Cortex of kidney (tissue), 1 donor: ENCODE measurements at places on chromosomes 7 and 10.

DNA sequence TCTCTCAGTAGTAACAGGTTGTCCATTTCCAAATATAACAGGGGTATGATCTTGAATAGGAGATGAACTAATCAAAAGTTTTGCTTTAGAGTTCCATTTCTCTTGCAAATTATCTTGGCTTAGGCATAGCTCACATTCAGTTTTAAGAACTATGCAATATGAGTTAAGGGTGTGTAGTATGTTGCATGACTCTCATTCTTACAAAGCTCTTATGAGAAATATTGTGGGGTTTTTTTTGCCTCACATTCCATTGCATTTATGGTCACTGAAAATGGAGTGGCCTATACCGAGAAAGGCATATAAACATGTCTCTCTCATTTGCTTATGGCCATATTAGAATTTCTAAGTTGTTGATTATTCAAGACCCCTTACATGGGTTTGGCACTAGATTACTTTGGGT lies 48.5 kb upstream of the LAMB1 start:
- DNase-seq: no peak

DNA sequence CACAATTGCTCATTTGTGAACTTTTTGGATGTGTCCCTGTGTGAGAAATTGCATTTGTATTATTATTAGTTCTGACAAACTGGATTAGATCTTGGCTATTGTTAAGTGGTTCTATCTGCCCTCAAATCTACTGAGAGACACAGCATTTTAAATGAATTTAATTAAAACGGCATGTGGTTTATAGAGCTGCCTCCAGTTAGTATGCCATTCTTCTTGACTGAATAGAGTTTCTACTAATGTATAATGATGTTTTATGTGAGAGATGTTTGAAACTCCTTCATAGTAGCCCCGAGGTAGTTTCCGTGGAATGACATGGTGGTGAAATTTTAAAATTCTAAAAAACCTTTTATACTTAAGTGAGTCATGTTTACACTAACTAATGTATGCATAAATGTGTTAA lies 110.9 kb downstream of the DYNC1I1 start:
- DNase-seq: no peak

DNA sequence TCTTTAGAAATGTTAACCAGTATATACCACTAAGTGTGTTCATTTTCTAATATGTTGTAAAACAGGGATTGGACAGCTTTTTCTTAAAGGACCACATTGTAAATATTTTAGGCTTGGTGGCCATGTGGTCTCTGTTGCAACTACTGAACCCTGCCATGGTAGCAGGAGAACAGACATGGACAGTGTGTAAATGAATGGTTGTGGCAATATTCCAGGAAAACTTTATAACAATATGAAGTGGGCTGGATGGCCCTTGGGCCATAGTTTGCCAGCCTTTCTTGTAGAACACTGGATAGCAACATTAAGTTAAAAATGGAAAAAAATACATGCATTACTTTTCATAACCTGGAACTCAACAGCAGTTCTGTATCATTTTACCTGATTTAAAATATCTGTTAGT lies 61.0 kb downstream of the SND1 start:
- no peak for DNase-seq

- DNase-seq: no peak
These were observed 415.1 kb upstream of the FZD8 start for GRCh38 chr10:36057180-36057579.

- DNase-seq: no peak
These were observed 146.6 kb upstream of the FRMD4A start for GRCh38 chr10:14477408-14477710.

DNA sequence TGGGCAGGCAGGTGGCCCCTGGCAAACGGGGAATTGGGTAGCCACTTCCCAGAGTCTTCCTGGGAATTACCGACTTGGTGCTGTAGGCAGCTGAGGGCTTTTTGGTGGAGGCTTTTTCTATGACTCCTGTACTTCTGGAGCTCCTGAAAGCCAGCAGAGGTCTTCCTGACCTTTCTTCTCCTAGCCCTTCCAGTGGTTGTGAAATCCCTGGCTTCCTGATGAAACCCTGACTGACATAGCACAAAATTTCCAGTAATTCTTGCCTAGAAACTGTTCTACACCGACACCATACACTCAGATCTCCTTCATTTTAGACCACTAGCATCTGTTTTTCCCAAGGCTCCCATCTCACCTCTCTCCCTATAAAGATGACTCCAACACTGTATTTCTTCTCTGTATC lies 120.2 kb downstream of the STRA8 start:
- DNase-seq: no peak

DNA sequence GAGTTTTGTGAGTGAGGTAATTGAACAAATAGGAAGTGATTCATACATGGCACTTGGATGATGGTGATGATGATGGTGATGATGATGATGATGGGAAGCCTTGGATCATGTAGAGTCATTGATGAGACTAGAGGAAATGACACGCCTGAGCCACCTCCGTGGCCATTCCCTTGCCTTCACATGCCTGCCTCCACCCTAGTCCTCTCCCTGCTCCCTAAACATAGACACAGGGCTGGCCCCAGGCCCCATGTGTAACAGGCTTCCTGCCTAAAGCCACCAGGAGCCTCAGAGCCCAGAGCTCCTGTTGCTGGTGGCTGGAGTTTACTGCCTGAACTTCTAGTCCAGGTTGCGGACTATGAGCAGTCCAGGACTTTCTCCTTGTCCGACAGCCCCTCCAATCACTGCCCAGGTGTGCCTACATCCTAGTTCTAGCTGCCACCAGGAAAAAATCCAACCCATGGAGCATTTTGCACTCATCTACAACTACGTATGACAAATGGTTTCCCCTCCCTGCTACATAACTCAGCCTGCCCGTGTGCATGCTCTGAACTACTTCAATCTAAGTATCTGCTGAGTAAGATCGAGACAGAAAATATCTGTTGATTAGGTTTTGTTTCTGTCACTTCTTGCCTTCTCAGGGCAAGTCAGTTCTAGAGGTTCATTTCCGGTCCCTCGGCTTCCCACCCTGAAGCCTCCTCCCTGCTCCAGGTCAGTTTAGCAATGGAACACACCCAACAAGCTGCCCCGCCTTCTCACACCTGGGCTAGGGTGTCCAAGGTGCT lies 35.5 kb upstream of the KDM7A start:
- DNase-seq: no peak

DNA sequence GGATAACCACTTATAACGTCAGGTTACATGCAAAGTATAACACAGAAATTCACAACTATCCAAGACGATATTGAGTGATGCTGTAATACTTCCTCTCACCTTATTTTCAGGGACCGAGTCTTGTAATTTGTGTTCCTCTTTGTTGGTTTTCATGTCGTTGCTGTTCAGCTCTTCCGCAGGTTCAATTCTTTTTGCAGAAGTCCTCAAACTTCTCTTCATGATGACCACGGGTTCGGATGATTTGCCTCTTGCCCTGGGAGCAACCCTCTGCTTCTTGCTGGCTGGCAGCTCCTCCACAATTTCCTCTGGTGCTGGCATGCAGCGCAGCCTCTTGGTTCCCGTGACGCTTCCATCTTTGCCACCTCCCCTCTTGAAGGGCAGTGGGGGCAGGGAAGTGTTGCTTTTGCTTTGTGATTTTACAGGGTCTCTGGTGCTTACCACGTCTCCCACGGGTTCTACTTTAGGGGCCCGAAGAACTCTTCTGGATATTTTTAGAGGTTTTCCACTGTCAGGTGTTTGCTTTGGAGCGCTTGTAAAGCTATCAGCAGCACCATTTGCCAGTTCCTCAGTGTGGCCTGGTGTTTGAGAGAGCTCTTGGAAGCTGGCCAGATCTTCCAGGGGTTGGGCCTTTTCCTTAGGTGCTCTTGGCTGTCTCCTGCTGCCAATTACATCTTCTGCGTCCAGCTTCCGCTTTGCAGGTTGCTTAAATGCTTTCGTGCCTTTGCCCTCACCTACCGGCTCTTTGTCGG lies 23.6 kb downstream of the MKI67 start:
- DNase-seq: no peak

DNA sequence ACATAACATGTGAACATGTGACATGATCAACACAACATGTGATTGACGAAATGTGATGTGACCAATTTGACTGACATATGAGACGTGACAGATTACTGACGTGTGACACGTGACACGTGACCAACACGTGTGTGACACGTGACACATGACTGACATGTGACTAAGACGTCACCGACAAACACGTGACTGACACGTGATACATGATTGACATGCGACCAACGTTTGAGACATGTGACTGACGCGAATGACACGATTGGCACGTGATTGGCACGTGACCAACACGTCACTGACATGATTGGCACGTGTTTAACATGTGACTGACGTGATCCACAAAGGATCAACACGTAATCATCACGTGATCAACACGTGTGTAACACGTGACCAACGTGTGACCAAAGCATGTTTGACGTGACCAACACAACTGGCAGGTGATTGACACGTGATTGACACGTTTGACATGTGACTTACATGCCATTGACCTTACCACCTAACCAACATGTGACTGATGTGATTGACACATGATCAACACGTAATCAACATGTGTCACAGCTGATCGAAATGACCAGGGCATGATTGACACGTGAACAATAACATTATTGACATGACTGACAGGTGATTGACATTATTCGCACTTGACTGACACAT lies 23.7 kb downstream of the CRPPA start:
- no peak for DNase-seq

DNA sequence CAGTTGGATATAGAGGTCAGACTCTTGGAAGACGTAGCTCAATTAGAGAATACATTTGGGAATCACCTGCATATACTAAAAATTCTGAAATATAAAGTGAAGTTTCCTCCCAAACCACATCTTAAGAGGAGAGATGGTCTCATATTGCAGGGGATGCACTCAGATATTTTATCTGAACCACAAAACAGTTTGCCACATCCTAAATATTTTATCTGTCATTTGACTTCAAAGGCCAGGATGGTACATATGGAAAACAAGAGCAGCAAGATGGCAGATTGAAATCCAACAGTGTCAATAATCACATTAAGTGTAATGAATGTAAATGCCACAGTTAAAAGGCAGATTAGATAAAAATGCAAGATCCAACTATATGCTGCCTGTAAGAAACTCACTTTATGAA lies 97.1 kb downstream of the GALNT11 start:
- no peak for DNase-seq

DNA sequence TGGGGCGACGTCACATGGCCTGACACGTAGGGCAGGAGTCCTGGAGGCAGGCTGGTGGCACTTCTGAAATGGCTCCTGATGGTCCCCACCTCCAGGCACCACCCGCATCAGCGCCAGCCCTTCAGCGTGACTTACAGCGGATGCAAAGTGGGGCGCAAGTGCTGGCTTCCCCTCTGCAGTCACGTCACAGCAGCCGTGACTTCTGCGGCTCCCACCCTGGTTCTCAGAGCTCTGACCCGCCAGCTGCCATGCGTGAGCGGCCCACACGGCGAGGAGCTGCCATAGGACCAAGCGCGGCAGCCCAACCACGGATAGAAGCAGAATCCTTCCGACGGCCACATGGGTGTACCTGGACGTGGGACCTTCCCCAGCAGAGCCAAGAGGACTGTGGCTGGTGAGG lies 159.0 kb downstream of the ELFN1 start:
- no peak for DNase-seq

DNA sequence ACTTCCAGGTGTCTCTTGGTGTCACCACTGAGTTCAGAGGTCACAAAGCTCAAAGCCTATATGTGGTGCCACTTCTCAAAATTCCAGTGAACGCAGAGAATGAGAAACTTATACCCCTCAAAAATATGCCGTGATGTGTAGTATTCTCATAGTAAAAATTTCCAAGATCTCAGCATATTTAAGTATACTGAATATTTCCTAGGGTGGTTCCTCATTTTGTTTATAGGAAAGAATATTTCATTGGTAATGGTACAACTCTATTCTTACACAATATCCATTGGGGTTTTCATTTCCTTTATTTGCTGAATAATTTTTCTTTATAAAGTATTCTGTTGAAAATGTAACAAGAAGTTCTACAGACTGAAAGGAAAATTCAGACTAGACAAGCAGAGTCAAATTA lies 58.9 kb upstream of the ADO start:
- no peak for DNase-seq

- no peak for DNase-seq
These were observed 17.9 kb upstream of the TIAL1 start for GRCh38 chr10:119614686-119615085.

GRCh38 chr10:100501423-100501822 lies 18.2 kb downstream of the SEC31B start:
- no peak for DNase-seq

DNA sequence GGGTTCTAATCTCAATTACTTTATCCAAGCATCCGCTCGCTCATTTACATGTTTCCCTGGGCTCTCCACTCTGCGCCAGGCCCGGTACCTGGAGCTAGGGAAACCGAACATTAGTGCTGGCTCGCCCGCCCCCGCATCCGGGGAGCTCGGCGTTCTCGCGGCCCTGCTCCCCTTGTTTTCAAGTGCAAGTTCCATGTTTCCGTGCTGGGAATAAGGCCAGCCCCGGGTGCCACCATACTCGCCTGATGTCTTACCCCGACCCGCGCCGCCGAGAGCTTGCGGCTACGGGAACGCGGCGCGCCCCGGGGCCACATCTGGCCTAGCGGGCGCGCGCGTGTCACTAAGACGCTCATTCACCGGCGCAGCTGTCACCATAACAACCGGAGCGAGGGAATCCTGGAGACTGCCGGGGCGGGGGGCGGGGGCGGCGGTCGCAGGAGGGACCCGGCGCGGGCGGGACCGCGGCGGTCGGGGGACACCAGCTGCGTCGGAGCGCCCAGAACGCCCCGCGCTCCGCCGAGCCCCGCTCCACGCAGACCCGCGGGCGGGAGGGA lies at the start of gene NEURL1:
NEURL1 (plus strand) TSS at position 344 of the 554 bp plus-strand sequence. CDS start 683 bp downstream, outside the sequence.
- DNase-seq: no peak

DNA sequence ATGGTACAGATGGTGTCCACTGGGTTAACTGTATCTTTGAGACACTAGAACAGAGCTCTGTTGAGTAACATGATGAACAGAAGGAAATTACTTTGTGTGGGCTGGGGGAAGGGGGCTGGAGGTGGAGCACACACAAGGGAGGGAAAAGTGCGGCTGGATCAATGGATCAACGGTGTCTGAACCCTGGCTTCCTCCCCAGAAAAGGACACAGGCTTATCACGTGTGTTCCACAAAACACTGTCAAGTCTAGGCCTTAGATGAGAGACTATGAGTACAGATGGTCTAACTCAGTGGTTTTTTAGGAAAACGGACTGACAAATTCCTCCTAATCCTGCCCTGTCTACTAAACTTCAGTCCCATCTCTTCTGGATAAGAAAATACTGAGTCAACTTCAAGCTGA lies 27.8 kb downstream of the HSPB1 start:
- no peak for DNase-seq

GRCh38 chr10:127194111-127194510 lies 2.3 kb downstream of the INSYN2A start:
- no peak for DNase-seq

DNA sequence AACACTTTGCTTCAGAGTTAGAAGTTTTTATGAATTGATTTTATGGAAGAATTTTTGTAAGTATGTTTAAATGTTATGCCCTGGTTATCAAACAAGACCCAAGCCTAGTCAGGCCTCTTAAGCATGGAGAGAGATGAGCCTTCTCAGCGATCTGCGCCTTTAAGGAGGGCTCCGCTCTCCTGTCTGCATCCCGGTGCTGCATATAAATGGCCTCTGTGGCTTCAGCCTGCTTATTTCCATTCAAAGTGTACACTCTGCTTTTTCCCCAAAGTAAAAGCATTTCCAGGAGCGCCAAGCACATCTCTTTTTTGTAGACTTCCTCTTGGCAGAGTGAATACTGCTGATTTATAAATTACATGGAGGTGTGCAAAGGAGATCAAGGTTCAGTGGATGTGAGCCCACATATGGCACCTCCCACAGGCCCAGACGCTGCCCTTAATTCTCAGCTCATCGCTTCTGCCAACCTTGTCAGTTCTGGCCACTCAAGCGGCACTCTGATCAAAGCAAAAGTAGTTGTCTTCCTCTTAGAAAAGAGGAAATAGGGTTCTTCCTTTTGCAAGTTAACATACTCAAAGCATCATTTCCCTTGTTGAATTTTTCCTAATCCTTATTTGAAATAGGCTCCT lies 70.0 kb upstream of the SFMBT2 start:
- DNase-seq: no peak
